A549 treated with CpdA at 1 μM for 4 hours (cell line): ENCODE measurements at places on chromosomes 16 and 17. TPM values are rescaled to one million over a fixed set of nuclear protein-coding genes. Genes with fewer than 3 reads are reported as not detected.

Gene CCR7
- total RNA-seq = 0.80 to 1.2 TPM (median 1.1 TPM) in 5 replicates

Gene SKAP1
- 0.25 to 0.26 TPM in 2 of 5 replicates, not detected in the others for total RNA-seq

Gene KCNH6
- total RNA-seq = not detected in 5 replicates

Gene KRT23
- total RNA-seq = 0.08 TPM in 1 of 5 replicates, not detected in the others

Gene CYBA
- total RNA-seq = 211 to 299 TPM (median 285 TPM) in 5 replicates

Gene GAST
- 0.14 TPM in 1 of 5 replicates, not detected in the others for total RNA-seq

Gene KRTAP9-9
- not detected in 5 replicates for total RNA-seq

Gene KCNAB3
- total RNA-seq = 1.8 to 3.0 TPM (median 2.5 TPM) in 5 replicates

Gene TMC6
- 8.5 to 11.4 TPM (median 10.5 TPM) in 5 replicates for total RNA-seq

Gene MYL11
- 0.17 to 0.64 TPM (median 0.42 TPM) in 3 of 5 replicates, not detected in the others for total RNA-seq

Gene FZD2
- total RNA-seq = 27.4 to 44.8 TPM (median 41.2 TPM) in 5 replicates

Gene CD300E
- not detected in 5 replicates for total RNA-seq

Gene KCNJ2
- total RNA-seq = 0.04 to 0.19 TPM (median 0.10 TPM) in 5 replicates

Gene EFTUD2
- total RNA-seq = 153 to 208 TPM (median 162 TPM) in 5 replicates

Gene FKBP10
- total RNA-seq = 94.4 to 120 TPM (median 107 TPM) in 5 replicates

Gene HSD17B1
- 1.2 to 1.9 TPM (median 1.5 TPM) in 5 replicates for total RNA-seq

Gene KRTAP17-1
- not detected in 5 replicates for total RNA-seq

Gene OVCA2
- total RNA-seq = 50.6 to 84.4 TPM (median 82.9 TPM) in 5 replicates

Gene SYNGR3
- total RNA-seq = 6.3 to 8.3 TPM (median 6.5 TPM) in 5 replicates

Gene NRN1L
- 0.17 to 0.29 TPM in 2 of 5 replicates, not detected in the others for total RNA-seq

Gene CHST6
- 0.07 to 0.22 TPM (median 0.16 TPM) in 5 replicates for total RNA-seq

Gene MRPS23
- 150 to 213 TPM (median 156 TPM) in 5 replicates for total RNA-seq

Gene SYCE1L
- 5.3 to 11.9 TPM (median 8.4 TPM) in 5 replicates for total RNA-seq

Gene KRTAP4-5
- not detected in 5 replicates for total RNA-seq

Gene CRYBA1
- total RNA-seq = not detected in 5 replicates
